ENCODE measurements at places on chromosomes 2 and 18.

DNA sequence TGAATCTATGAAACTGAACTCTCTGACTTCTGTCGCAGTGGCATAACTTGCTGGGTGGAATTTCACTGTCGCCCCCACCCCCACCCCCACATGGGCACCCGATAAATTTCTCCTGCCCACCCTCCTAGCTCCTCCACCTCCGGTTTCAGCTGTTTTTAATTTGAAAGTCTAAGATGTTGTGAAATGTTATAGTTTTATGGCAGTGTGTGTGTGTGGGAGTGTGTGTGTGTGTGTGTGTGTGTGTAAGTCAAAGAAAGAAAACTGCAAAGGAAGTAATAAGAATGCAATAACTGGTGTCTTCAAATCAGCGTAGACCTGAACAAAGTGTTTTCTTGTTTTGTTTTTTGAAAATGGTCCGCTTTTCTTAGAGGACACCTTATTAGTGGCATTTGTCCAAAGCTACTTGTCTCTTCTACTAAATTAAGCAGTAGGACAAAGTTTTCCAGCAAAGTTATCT is 388 bp downstream of the DTNA start:
- DNase-seq, result no peak

- DNase-seq, result no peak
These were observed 26.7 kb downstream of the PLEKHA3 start for GRCh38 chr2:178506949-178507348.

DNA sequence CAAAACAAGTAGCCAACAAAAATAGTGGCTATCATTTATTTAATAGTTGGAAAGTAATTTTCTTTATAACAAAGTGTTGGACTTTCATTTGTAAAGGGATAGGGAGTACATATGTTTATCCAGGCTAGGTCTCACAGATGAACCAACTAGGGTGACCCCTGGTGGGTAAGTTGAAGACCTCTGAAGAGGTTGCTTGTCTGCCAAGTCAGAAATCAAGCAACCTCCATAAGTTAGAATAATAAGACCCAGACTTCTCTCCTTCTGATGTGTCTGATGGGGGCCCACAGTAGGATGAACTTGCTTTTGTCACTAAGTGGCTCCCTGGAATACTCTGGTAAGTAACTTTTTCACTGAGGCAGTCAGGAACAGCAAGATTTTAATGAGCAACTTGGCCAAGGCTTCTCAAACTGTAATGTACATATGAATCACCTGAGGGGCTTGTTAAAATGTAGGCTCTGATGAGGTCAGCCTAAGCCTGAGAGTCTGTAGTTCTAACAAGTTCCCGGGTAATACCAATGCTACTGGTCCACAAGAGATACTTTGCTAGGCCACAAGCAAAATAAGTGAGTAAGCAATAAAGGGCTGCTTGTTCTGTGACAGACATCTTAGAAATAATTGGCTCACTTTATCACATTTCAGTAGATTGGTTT is 319.6 kb downstream of the PIK3C3 start:
- no peak for DNase-seq

- no peak for DNase-seq
These were observed 300.0 kb downstream of the PDE11A start for GRCh38 chr2:177772529-177772928.

DNA sequence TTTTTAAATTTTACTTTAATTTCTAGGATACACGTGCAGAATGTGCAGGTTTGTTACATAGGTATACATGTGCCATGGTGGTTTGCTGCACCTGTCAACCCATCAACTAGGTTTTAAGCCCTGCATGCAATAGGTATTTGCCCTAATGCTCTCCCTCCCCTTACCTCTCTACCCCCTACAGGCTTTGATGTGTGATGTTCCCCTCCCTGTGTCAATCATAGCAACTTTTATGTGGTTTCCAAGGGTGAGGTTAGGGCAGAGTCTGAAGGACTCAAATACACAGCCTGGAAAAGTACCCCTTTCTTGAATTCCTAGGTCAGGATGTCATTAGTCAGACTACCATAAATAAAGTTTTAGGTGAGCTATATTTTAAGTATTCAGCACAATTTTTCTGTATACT is 31.1 kb upstream of the MYT1L start:
- no peak for DNase-seq

DNA sequence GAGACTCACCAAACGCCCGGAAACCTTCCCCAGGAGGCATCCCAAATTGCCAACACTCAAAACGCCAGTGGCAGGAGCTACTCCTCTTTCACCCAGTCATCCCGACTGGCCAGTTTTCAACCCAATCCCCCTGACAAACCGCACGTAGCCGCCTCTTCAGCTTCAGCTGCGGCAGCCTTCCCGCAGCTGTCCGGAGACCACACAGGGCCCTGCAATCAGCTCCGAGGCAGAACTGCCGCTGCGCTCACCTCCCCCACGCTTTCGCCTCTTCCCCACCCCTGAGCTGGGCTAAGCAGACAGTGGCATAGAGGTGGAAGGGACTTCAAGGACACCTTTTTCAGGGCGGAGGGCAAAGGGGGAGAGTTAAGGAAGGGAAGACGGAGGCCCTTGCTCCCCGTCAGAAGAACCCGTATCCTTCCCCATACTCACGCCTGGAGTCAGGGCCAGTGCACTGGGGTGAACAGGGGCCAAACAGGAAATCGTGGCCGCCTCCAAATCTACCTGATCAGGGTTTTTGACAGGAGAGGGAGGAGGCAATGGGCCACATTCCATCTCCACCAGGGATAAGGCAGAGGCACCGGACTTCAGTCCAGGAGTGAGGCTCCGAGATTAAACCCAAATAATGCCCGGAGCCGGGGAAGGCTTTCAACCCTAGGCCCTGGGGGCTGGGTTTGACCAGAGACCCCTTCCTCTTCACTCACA is 16.9 kb downstream of the CYP26B1 start:
- DNase-seq, result peak; percentile 17

GRCh38 chr2:222672068-222672401 is 577 bp downstream of the MOGAT1 start:
- DNase-seq, result no peak

DNA sequence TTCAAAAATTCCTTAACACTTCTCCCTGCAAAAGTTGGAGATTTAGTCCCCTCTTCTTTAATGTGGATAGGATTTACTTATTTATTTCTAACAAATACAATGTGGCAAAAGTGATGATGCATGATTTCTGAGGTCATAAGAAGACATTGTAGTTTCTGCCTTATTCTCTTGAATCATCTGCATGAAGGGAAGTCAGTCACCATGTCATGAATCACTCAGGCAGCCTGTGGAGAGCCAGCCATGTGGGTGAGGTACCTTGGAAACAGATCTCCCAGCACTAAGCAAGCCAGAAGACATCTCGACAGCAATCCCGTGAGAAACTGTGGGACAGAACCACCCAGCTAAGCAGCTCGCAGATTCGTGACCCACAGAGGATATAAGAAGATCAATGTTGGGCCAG is 2.7 kb upstream of the ZC3H8 start:
- DNase-seq, result no peak

DNA sequence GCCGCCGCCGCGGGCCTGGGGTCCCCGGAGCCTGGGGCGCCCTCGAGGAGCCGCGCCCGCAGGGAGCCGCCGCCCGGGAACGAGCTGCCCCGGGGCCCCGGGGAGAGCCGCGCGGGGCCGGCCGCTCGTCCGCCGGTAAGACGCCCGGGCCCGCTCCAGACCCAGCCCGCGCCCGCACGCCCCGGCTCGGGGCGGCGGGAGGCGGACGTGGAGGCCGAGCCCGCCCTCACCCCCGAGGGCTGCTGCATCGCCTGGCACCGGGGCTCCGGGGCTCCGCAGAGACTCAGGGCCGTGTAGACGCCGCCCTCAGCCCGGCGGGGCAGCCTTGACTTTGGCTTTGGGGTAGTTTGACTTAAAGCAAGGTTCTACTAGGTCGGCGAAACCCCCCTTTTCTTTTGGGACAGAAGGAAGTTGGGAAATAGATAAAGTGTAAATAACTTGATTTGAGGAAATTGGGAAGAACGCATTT is 335 bp downstream of the ERFE start:
- no peak for DNase-seq

- DNase-seq, result no peak
These were observed at the start of gene PSMA8 for GRCh38 chr18:26133652-26134051. Gene PSMA8, plus strand, starts transcription at chr18:26133869. Its CDS starts 97 bp downstream, at chr18:26133966.

DNA sequence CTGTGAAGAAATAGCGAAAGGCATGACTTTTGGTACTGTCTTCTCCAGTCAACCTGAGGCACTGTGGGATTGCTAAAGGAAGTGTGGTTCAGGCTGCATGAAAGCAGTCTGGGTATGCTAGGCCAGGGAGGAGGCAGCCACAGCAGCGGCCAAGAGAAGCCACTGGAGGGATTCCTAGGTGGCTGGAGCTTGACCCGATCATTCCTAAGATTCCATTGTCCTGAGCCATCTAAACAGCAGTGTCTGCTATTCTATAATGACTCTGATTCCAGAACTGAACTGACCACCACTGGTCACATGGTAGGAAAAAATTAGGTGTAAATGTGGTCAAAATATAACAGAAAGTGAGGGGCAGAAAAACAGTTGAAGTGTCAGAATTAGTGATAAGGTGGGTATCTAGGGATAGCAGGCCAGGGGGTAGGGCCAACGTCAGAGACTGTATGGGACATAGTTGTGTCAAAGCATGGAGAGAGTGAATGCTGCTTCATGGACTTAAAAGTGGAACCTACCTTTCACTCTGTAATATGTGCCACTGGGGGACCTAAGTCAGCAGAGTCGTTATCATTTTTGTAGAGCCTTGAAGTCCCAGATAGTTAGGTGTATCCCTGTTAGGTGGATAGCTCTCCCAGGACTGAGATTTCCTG is 204.6 kb downstream of the CTNNA2 start:
- DNase-seq, result no peak

- no peak for DNase-seq
These were observed 120.6 kb upstream of the SMAD7 start for GRCh38 chr18:49071317-49071716.

- no peak for DNase-seq
These were observed 114.1 kb downstream of the GBX2 start for GRCh38 chr2:236054125-236054524.

GRCh38 chr2:241219856-241220356 is 31.4 kb downstream of the ANO7 start:
- no peak for DNase-seq

DNA sequence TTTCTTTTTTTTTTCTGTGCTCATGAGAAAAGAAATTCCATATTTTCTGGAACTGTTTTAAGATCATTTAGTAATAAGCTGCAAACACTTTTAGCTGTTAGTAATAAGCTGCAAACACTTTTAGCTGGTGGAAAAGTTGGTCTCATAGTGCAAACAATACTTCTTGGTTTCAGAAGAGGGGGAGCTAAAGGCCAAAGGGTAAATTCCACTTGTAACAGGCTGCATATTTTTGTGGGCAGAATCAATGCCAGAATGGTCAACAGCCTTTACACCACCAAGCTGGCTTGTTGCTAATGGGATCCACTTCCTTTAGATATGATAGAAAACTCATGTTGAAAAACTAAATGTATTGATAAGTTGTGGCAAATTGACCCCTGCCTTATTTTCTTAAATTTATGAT is 356.8 kb downstream of the NR4A2 start:
- DNase-seq, result no peak

- no peak for DNase-seq
These were observed 1404.9 kb upstream of the SLC39A10 start for GRCh38 chr2:194252127-194252526.

DNA sequence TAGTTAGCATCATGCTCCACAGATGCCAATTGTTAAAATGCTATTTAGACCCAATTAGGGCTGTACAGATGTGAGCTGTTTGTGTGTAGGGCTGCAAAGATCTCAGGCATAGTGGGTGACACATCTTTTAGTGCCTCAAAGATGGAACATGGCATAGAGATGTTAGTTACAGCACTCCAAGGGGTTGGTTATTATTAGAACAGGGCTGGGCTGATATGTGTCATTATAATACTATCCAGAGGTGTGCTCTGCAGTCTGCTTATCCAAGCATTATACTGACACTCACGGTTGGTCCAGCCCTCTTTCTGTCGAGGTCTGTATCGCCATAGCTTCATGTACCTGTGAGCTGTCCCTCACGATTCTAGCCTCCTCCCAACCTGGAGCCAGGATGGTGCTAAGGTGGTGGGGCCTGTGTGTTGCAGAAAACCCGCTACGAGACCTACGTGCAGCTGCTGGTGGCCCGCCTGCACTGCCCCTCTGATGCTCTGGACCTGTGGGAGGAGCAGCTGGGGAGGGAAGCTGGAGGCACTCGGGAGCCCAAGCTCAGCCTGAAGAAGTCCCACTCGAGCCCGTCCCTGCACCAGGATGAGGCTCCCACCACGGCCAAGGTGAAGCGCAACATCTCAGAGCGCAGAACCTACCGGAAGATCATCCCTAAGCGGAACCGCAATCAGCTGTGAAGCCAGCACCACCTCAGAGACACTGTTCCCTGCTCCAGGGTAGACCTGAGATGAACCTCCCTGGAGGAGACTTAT is 27.1 kb downstream of the PSD4 start:
- DNase-seq, result no peak

DNA sequence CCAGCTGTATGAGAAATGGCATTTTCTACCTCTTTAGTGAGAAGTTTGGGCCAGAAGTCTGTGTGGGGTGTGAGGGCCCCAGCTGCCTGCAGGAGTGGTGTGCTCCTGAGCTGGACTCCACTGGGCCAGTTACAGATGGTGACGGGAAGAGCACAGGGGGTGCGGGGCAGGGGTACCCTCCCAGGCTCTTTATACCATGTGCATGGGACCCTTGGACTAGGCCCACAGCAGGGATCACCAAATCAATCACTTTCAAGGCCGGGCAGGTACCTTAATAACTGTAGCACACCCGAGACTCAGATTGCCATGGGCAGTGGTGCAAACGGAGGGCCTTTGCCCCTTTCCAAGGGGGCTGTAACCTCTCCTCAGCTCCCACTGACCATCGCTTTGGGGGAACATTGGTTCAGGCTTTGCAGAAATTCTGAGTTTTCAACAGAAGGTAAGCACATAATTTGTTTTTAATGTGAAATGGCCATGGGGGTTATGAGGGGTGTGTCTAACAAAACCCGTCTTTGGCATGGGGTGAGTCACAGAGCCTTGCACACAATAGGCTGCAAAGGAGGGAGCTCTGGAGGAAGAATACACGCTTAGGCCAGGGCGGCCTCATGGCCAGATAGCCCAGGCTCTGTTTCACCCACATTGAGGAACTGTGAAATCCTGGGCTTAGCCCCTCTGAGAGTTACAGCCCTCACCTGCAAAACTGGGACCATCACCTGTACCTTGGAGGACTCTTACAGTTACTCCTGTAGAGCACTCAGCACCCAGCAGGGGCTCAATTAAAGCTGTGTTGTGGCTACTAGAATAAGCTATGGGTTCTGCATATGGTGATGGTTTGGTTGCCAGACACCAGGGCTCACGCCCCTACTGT is 141.0 kb upstream of the BCL2L11 start:
- DNase-seq, result no peak

GRCh38 chr2:176702131-176702530 is 432.9 kb downstream of the MTX2 start:
- DNase-seq, result no peak

GRCh38 chr18:51519571-51519970 is 322.1 kb upstream of the MEX3C start:
- DNase-seq, result no peak

Data from omental fat pad (tissue), 4 donors.